ENCODE measurements at places on chromosomes 7 and 10.

DNA sequence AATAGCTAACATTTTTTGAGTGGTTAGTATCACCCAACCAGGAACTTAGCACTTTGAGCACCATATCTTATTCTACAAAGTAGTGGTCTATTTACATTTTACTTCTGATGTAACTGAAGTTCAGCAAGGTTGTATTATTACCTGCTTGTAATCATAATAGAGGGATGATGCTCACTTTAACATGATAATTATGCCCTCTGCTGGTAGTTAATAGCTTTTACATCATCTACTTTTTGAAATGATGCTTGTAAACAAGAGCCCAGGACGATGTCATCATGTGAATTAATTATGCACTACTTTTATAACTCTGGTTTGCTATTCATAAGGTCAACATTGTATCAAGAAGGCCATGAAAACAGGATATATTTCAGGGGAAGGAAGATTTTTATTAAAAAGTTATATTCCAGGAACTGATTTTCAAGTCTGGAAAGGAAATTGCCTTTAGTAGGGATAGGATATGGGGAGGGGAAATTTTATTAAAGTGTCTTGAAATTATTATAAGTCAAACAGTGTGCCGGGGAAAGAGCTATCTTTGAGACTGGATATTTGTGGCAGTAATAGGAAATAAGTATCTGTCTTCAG is 80.3 kb upstream of the SCIN start:
- DNase-seq, result no peak

GRCh38 chr7:105792488-105793370 is 83.7 kb downstream of the ATXN7L1 start:
- no peak for DNase-seq

DNA sequence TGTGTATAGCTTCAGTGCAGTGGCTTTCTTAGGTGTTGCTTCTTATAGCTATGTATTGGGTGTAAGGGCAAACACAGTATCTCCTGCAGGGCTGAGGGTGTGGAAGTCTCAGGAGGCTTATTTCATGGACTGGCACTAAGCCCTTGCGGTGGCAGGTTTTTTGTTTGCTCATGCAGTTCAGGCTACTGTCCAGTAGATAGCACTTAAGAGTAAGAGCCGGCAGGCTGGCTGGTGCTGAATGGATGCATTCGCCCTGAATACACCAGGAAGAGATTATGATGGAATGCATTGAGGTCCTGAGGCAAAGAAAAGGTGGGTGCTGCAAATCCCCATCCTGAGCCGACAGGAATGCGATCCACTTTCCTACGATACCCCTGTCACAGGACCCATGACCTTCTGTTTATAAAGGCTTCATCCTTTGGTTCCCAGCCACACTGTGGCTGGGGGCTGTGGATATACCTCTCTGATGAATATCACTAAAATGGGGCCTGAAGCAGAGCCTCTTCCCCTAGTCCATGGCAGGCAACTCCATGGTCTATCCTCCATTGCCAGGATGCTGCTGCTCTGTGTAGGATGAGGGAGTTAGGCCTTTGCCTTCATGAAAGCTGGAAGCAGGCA is 44.9 kb downstream of the ANXA8 start:
- DNase-seq, result no peak

- DNase-seq, result no peak
Measured at GRCh38 chr7:139594911-139595476, 71.5 kb downstream of the CLEC2L start.

DNA sequence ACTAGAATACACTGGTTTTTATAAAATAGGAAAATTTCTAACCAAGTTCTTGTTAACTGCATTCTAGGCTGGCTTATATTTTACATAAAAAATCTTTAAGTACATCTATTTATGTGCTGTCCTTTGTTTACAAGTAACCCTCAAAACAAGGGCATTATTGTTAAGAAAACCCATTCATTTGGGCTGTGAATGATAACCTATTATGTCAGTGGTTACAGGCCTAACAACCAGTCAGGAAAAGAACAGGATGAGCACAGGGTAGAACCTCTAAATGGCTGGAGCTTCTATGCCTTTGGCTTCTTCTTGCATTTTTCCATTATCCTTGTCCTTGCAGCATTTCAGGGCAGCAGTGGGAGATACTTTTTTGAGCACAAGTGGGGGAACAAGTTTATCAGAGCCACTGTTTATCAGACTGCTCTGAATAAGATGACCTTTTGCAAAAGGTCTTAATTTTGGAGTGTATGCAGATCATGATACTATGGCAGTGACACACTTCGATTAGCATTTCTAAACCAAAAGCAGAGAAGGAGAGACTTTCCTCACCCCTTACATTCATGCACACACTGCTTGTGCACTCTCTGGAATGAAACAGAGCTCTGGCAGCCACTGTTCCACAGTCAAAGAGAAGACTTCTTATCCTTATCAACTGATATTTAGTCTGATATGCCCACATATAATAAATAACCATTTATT is 10.9 kb downstream of the GPR37 start:
- DNase-seq, result no peak

GRCh38 chr7:108322046-108322445 is 134.2 kb downstream of the NRCAM start:
- DNase-seq, result no peak

- DNase-seq, result no peak
Measured at GRCh38 chr7:47792521-47793121, 155.6 kb downstream of the PKD1L1 start.

- no peak for DNase-seq
Measured at GRCh38 chr7:155257482-155258225, 40.0 kb upstream of the INSIG1 start.

DNA sequence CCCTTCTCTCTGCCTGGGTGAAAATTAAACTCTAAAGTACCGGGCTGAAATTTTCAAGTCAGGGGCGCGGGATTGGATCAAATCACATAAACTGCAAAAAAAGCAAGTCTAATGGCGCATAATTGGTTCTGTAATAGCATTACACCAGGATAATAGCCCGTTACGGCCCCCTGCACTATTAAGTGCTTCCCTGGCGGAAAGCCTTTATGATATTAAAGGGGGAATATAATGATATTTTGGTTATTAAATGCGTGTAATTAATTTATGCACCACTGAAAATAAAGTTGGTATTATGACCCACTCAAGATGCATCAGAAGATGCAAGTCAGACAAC is 744 bp upstream of the DRGX start:
- DNase-seq, result no peak
